ENCODE measurements at places on chromosomes 1 and 21. TPM values are rescaled to one million over a fixed set of nuclear protein-coding genes. Genes with fewer than 3 reads are reported as not detected.

GRCh38 chr1:117026361-117026760 lies 24.8 kb downstream of the CD101 start:
- no peak for DNase-seq

- no peak for DNase-seq
Measured at GRCh38 chr1:59276439-59276851, 20.4 kb upstream of the FGGY start.

GRCh38 chr1:208083016-208083714 lies 161.0 kb downstream of the PLXNA2 start:
- DNase-seq = no peak

GRCh38 chr1:178057141-178057765 lies 36.7 kb upstream of the RASAL2 start:
- no peak for DNase-seq

DNA sequence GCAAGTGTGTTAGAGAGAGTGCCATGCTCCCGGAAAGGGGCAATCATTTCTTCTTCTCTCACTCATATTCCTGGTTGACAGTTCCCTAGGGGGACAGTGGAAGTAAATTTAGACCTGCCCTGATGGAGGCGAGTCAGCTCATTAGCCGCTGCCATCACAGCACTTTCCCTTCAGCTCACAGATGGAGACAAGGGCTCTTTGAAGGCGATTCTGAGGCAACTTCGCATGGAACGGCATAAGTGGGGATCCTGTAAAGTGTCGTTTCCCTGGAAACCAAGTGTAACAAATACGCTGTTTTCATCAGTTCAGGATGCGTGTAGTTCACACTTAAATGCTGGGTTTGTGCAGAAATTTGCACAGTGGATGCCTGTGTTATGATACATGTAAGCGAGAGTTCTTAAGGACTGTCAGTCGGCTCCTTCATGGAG lies 114.5 kb upstream of the TMPRSS15 start:
- no peak for DNase-seq

DNA sequence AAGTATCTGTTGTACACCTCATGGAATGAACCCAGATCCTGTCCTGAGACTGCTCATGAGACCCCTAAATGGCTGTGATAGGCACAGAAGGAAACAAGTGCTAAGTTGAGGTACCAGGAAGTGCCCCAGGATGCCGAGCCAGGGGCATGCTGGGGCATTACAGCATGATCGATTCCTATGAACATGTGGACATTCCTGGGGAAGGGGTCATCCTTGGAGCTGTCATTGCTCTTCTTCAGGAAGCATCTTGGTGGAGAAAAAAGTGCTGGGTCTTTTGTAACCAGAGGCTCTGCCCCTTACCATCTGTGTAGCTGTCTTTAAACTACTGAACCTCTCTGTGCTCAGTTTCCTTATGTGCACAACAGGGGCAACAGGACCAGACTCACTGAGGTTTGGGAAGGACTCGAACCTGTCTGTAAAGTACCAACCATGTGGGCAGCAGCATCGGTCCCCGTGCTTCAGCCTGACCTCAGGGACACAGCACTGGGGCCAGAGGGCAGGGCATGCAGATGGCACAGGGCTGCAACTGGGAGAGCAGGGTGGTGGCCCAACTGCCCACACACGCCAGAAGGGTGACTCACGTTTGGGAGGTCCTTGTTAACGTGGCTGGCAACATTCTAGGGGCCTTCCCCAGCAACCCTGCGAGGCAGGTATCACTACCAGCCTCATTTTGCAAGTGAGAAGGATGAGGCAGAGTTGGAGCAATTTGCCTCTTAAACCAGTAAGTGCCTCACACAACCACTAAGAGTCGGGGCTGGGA lies 142.3 kb upstream of the EDN2 start:
- no peak for DNase-seq

GRCh38 chr1:228941666-228942065 lies 206.4 kb downstream of the RHOU start:
- DNase-seq = no peak

GRCh38 chr21:33980276-33980916 lies 64.8 kb upstream of the ATP5PO start:
- no peak for DNase-seq

DNA sequence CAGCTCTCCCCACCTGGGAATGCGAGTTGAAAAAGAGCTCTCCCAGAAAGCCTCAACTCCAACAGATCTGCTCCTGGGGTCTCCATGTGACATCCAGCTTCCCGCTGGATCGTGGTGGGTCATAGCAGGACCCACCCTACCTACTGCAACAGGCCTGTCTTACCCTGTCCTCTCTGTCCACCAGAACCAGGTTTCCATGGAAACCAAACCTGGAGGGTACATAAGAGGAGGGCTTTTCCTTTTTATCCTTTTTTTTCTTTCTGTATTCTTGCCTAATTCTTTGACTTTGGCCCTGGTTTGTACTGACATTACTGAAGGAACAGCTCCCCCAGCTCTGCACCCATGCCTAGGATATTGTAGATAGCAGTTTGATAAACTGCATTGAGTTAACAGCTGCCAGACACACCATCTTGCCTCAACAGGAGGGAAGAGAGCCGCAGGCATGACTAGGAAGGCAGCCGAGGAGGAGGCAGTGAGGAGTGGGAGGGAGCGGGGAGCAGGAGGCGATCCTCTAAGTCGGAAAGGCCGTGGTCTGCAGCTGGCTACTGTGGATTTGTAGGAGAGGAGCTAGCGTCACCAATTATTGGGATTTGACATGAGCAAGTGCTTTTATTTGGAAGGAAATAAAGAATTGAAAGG lies 9.7 kb upstream of the FMOD start:
- DNase-seq = no peak

DNA sequence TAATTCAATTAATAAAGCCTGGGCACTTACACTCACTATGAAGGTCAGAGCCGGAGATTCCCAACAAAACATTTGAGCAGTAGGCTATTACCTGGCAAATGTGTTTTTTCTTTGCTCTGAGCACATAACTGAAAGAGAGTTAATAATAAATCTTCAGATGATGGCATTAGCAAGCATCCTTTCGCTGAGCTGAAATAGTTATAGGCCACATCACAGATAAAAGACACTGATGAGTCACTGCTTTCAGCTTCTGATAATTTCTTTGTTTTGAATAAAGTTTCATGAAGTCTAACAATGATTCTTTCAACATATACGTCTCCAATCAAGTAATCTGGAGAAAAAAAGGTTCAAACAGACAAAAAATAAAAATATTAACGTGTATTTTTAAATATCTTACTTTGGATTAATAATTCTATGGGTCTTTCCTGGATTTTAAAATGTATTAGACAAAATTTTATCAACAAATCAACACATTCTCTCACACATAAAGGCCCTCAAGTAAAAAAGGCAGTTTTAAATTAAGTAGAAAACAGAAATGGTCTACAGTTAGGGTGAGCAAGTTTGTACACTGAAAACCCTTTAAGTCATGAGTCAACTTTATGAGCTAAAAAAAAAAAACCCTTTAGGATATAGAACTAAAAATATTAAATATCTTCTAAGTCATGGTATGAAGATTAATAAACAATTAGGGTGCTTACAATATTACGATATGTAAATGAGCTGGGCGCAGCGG lies 33.1 kb downstream of the LTN1 start:
- no peak for DNase-seq

- DNase-seq = no peak
Measured at GRCh38 chr1:36400514-36400824, 2.8 kb upstream of the LSM10 start.

- no peak for DNase-seq
Measured at GRCh38 chr1:9793291-9793690, 30.5 kb downstream of the CLSTN1 start.

DNA sequence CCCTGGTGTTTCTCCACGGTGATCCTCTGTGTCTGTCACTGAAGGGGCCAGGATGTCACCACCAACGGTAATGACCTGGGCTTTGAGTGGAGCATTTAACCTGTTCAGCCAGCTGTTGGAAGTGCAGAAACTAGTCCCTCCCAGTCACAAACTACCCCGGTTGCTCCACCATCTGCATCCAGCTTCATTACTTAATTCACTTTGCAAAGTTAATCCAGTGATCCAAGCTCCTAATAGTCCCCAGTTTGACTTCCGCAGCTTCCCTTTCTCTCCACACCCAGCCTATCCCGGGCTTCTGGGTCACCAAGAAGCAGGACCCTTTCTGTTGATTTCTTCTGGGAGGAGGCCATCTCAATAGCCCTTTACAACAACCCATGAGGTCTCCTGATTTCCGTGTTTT lies 63.5 kb downstream of the MDM4 start:
- no peak for DNase-seq

GRCh38 chr1:157195521-157196244 lies 57.5 kb upstream of the ETV3 start:
- DNase-seq = no peak

- DNase-seq = no peak
Measured at GRCh38 chr1:94582565-94582964, 41.0 kb upstream of the F3 start.

- DNase-seq = no peak
Measured at GRCh38 chr1:64466033-64466432, 3.9 kb upstream of the CACHD1 start.

DNA sequence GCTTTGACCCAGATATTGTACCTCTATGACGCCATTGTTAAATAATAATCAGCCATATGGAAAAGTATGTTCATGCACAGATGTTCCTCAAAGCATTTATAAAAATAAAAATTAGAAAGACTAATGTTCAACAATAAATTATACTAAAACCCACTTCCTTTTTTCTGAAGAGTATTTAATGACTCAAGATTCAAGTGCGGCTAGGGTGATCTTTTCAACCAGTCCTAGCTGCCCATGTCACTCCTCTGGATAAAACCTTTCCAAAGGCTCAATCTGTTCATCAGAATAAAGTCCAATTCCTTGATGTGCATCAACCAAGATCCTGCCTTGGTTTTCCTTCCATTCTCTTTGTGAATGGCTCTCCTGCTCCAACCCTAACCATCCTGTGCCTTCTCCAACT lies 292.0 kb downstream of the VAV3 start:
- DNase-seq = no peak

DNA sequence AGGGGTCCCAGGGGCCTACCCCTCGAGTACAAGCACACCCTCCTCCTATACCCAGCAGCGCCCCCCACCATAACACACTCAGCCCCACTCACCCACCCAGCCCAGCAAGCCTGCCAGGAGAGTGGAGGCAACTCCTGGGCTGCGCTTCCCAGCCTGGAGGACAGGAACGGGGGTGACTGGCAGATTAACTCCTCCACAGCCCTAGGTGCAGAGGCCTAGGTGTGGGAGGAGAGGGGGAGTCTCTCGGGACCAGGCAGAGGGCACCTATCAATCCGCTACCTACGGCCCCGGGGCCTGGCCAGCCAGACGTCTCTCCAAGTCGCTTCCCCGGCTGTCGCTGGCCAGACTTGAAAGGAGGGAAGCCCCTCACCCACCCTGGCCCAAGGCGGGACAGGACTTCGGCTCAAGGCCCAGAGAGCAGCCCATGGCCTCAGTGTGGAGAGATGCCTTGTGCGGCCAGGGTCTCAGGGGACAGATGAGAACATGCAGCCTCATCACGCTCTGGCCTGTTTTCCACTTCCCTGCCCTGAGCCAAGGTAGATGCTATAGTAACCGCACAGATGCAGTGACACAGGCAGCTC lies 24.9 kb downstream of the MATN1 start:
- DNase-seq = no peak

DNA sequence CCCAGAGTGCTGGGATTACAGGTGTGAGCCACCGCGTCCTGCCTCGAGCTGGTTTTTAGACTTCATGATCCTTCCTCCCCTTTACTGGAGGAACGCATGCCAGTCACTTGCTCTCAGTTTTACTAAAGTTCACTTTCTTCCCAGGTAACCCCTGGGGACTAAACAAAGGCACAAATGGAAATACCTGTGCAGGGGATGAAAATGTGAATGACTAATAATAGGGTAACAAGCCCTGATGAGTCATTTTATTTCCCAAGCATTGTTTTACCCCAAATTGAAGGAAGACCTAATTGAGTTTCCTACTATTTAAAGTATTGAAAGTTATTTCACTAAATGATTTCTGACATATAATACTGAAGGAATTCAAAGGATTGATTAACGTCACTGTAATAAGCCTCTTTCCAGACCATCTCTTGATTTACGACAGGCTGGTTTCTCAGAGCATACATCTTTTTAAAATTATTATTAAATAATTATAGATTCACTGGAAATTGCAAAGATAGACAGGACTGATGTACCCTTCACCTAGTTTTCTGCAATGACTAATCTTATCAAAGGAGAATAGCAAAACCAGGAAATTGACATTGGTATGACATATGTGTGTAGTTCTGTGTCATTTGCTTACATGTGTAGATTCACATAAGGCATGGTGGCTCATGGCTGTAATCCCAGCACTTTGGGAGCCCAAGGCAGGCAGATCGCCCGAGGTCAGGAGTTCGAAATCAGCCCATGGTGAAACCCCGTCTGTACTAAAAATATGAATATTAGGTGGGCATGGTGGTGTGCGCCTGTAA lies 53.2 kb upstream of the SOD1 start:
- DNase-seq = no peak

DNA sequence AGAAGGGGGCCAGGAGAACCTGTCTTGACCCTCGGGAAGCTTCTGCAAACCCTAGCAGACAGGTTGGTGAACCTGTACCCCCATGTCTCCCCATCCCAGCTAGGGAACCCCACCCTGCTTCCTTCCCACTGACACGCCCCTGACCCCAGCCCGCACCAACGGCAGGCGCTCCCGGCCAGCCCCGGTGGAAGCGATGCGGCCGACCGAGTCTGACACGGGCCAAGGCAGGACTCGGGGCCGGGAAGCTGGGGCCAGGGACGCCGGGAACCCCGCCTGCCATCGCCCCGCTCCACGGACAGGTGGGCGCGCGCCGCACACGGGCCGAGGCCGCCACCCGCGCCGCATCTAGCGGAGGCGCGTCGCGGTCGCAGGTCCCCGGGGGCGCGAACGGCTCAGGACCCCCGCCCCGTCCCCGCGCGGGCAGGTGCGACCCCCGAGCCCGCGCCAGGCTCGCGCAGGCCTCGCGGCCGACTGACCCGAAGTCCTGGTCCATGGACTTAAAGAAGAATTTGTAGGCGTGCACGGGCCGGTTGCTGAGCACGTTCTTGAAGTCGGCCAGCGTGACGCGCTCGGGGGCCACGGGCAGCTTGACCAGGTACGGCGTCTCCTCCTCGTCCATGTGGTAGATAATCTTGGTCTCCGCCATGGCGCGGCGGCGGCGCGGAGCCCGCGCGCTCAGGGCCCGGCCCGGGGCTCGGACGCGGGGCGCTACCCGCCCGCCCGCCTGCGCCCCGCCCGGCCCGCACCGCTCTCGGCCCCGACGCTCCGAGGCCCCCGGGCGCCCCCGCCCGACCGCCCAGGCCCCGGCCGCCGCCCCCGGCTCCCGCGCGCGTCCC lies 580 bp downstream of the DVL1 start:
- DNase-seq = peak; percentile 79

- no peak for DNase-seq
Measured at GRCh38 chr1:14513111-14513510, 85.4 kb upstream of the KAZN start.

GRCh38 chr1:191343816-191344215 lies 814.4 kb upstream of the RGS18 start:
- DNase-seq = no peak

GRCh38 chr1:104791030-104791429 lies 1041.3 kb downstream of the AMY1C start:
- DNase-seq = no peak

The ARID1A gene
- 71.7 TPM for total RNA-seq

The NPHS2 gene
- total RNA-seq = 1.2 TPM

The TBX15 gene
- 0.82 TPM for total RNA-seq

The COL16A1 gene
- 29.0 TPM for total RNA-seq

The OR2C3 gene
- 0.06 TPM for total RNA-seq

The ASB17 gene
- total RNA-seq = not detected

The MCOLN2 gene
- 3.1 TPM for total RNA-seq

The TTC39A gene
- total RNA-seq = 70.1 TPM

The GBP7 gene
- total RNA-seq = not detected

The TCHH gene
- total RNA-seq = 0.13 TPM

The UTS2 gene
- 0.72 TPM for total RNA-seq

The ARHGEF19 gene
- total RNA-seq = 8.2 TPM
